ENCODE measurements at places on chromosomes 5 and 9. TPM values are rescaled to one million over a fixed set of nuclear protein-coding genes. Genes with fewer than 3 reads are reported as not detected.

DNA sequence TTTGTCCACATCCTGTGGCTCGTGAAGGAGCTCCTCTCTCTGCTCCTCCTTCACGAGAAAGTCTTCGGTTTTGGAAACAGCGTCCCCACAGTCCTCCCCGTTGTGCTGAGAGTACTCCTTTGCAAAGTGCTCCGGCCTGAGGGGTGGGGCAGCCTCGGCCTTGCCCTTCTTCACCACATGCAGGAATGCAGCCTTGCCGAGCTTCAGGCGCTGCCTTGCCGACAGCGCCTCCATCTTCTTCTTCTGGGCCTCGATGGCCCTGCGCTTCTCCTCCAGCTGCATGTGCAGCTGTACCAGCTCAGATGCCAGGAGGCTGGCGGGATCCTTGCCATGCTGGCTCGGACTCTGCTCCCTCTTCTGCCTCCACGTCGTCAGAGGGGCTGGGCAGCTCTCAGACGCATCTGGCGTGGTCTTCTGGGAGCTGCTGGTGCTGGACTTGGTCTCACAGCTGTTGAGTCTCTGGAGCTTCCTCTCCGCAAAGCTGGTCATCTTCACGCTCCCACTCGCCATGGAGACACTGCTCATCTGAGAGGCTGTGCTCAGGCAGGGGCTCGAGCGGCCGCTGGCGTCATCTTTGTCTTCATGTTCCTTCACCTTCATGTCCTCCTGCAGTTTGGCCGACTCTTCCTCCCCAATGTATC lies 85.5 kb downstream of the CAMSAP1 start:
- DNase-seq, result no peak

Gene GABRB2
- total RNA-seq, result 0.11 TPM

- no peak for DNase-seq
These were observed 9.7 kb downstream of the PTGER4 start for GRCh38 chr5:40689438-40689837.

GRCh38 chr5:17720071-17720470 lies 85.8 kb downstream of the TAF11L14 start:
- DNase-seq, result no peak

- peak; percentile 72 for DNase-seq
These were observed 22.3 kb upstream of the HMCN2 start for GRCh38 chr9:130243015-130243881.

DNA sequence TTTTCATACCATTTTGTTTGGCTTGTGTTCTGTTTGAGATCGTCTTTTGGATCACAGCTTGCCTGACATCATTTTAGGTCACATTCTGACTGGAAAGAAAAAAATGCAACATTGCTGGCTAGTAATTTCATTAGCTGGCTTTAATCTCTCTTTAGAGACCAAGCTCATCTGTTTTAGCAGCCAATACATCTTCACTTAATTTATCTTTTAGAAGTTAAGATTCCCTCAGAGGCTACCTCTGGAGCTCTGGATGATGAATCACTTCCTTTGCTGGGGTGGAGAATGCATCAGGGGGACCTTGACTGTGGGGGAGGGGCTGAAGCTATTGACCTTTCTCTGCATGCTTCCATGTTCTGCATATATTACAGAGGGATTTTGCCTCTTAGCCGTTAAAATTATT lies 181.5 kb upstream of the OTULINL start:
- no peak for DNase-seq

DNA sequence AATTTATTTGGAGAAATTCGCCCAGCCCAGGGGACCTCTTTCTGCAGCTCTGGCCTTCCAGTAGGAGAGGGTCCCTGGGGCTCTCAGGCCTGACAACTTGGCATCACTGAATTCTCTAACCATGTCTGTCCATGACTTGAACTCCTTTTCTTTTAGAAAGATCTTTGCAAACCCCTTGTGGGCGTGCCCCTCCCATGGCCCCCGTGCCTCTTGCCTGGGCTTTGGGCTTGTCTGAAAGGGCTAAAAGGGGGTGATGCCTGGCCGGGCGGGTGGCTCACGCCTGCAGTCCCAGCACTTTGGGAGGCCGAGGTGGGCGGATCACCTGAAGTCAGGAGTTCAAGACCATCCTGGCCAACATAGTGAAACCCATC lies 3.2 kb upstream of the SQSTM1 start:
- DNase-seq, result no peak

DNA sequence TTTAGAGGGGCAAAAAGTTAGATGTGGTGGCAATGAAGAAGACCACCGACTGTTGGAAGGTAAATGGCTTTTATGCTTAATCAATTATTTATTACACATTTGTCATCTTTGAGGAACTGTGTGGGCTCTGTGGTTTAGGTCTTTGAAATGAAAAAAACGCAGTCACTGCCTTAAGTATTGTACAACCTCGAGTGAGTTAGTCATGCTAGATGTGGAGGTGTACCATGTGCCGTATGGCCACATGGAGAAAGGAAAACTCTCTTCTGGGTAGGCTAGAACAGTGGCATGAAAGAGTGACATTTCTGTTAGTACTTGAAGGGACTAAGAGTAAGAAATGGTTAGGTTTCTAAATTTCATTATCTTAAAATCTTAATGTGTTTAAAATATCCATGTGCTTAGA lies 166.1 kb downstream of the HACD4 start:
- no peak for DNase-seq

- DNase-seq, result no peak
These were observed 60.8 kb downstream of the CSF2 start for GRCh38 chr5:132134384-132134783.

Gene PCDHGA8
- total RNA-seq, result 8.5 TPM

GRCh38 chr5:153515301-153515700 lies 24.8 kb downstream of the GRIA1 start:
- DNase-seq, result no peak

GRCh38 chr9:136100700-136101614 lies 5.9 kb upstream of the NACC2 start:
- DNase-seq, result no peak

Gene ECM2
- total RNA-seq, result 7.2 TPM

DNA sequence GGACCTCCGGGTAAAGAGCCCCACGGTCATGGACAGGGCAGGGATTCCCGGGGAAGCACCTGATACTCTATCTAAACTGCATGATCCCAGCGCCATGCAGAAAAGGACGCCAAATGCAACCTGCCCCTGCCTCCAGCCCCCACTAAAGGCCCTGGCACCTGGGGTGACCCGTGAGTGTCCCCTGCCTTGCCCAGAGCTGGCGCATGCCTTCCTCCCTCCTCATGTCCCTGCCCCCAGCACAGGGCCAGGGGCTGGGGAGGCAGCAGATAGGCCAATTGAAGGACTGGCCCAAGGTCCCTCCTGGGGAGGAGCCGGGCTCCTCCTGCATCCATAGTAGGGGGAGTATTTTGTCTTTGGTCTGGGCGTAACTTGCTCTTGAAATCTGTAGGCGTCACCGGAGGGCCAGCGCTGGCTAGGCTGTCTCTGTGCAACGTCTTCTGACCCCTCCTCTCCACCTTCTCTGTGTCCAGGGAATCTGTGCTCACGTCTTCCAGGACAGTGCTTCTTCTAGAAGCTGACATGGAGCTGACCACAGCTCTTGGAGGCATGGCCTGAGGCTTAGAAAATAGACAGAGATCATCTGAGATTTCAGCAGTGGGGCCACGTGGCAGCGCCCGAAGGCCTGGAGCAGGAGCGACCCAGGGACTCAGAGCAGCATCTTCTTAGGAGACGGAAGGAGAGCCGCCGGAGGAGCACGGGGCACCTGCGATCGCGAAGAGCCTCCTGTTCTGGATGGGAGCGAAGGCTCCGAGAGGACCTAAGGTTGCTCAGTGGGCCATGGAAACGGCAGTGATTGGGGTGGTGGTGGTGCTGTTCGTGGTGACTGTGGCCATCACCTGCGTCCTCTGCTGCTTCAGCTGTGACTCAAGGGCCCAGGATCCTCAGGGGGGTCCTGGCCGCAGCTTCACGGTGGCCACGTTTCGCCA lies 660 bp downstream of the SPAAR start:
- peak; percentile 67 for DNase-seq

Gene DBH
- not detected for total RNA-seq

DNA sequence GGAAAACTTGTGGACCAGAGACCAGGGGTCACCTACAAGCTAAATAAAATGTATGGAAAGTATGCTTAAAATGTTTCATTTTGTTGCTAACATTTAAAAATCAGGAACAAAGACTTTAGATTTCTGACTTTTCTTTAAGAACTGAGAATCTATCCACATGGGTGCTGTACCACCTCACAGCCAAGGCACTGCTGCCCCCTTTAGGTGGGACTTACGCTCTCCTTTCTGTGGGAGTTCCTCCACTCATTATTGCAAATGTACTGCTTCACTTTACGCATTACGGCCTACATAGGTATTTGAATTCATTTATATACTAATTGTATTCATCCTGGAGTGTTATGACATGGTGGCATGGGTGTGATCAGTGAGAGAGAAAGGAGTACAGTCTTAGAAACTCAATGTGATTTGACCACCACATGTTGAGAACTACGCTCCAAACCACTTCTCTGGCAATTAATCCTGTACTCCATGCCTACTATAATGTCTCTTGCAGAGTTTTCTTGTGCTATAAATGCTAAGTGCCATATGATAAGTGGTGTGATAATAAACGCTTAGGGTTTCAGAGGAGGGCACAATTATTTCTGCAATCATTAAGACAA lies 24.7 kb upstream of the CETN3 start:
- DNase-seq, result no peak

Gene MUSK
- total RNA-seq, result 1.5 TPM

DNA sequence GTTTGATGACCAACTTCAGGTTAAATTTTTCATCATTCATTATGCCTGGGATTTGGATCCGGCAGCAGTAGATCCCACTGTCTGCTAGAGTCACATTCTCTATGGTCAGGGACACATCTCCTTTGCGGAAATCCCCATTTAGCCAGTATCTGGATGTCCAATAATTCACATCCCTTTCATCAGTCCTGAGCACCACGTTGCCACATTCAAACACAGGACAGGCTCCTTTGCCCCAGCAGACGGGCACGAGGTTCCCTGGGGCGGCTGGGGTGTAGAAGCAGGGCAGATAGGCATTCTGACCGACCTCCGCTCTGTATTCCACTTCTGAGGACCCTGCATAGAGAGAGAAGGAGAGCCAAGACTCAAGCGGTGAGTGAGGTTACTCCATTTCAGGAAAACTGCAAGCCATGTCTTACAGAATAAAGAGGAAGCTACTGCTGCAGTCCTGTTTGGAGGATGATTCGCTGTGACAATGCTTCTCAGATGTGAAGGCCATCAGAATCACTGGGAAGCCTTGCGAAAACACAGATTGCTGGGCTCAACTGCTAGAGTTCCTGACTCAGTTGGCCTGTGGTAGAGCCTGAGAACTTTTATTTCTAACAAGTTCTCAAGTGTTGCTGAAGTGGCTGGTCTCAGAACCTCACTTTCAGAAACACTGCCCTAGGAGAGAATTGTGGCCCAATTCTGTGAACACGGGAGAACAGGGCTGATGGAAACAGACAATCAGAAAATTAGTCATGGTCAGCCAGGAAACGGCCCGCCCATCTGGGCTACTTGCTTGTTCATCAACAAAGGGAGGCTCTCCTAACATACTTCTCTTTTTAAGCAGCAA lies 2.0 kb downstream of the HAVCR2 start:
- DNase-seq, result peak; percentile 44

- DNase-seq, result no peak
These were observed 103.8 kb upstream of the WWC1 start for GRCh38 chr5:168187614-168188013.

Gene SOWAHA
- not detected for total RNA-seq

Gene CBY3
- not detected for total RNA-seq

Gene C9orf50
- not detected for total RNA-seq

Gene ISOC1
- 112 TPM for total RNA-seq

DNA sequence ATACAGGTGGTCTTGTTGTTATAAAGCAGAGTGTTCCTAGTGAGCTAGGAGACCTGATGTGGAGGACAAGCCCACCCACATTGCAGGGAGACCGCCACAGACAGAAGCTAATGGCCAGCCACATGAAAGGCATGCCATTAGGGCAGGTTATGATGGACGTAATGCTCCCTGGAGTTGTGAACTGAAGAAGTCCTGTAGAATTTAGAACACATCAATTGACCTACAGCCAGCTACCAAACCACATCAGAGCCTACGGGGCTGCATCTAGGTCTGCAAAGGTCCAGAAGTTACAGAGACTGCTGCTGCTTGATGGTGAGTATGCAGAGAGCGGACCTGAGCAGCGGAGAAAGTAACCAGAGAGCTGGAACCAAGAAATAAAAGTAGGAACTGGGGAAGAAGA lies 116.6 kb downstream of the LPAR1 start:
- DNase-seq, result no peak

DNA sequence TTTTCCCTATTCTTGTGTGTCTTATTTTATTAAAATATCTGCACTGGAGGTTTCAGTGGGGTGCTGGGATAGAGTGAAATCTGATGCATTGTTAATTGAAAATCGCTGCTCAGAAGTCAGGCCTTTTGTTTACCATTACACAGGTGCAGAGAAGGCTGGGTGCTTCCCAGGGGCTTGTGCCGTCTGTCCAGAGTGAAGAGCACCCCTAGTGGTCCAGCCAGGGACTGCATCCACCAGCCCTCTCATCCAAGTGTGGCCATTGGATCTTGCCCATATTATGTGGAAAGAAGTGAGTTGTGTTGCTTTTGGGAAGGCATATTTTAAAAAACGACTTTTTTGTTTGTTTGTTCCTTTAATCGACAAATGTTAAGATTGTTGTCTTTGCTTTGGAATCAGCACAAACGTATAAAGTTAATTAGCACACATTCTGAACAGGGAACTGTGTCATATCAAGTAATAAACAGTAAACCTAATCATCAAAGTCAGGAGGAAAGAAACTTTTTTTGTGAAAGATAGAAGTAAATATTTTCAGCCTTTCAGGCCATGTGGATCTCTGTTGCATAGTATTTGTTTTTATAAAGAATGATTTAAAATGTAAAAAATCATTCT lies 315.6 kb downstream of the MTRR start:
- no peak for DNase-seq

GRCh38 chr9:71355884-71356283 lies 234.5 kb upstream of the TRPM3 start:
- no peak for DNase-seq

DNA sequence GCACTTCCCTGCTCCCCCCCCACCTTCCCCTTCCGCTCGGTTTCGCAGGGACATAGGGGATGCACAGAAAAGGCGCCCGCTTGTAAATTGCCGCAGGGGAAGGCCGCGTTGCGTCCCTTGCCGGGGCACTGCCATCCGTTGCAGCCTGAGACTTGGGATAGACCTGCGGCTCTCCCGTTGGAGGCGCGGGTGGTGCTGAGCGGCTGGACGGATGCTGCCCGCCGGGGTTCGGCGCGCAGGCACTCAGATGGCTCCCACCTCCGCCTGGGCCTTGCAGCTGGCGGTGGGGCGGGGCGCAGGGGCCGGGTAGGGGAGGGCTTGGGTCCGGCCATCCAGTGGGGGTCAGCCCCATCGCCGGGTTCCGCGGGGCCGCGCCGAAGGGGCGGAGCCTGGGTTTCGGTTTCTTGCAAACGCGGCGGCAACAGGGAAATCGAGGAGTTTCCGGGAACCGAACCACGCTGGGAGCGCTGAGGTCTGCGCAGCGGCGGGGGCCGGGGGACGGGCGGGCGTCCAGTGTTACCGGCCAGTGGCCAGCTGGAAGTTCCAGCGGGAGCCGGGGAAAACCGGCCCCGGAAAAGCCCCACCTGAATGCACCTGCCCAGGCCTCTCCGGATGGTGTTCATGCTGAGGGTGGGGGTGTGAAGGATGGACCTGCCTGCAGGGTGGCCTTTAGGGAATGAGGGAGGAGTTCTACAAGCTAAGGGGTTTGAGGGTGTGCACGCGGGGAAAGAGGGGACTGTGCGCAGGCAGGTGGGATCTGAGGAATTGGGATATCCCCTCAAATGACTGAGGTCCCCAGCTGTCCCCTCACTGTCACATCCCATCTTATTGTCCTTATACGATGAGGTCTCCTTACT lies 6.3 kb upstream of the IRF1 start:
- peak; percentile 93 for DNase-seq

Gene MIGA2
- 35.6 TPM for total RNA-seq
